ENCODE measurements at places on chromosomes 7 and 10. TPM values are rescaled to one million over a fixed set of nuclear protein-coding genes. Genes with fewer than 3 reads are reported as not detected.

DNA sequence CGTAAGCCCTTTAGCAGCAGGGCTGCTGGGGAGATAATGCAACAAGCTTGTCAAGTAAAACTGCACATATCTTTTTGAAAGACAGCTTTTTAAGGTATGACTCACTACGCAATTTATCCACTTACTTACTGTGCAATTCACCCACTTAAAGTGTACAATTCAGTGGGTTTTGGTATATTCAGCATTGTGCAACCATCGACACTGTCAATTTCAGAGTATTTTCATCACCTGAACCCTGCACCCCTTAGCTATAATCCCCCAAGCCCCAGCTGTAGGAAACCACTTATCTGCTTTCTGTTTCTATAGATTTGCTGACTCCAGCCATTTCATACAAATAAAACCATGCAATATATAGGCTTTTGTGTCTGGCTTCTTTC is 168.0 kb downstream of the PTPN20 start:
- peak; percentile 65 for DNase-seq

DNA sequence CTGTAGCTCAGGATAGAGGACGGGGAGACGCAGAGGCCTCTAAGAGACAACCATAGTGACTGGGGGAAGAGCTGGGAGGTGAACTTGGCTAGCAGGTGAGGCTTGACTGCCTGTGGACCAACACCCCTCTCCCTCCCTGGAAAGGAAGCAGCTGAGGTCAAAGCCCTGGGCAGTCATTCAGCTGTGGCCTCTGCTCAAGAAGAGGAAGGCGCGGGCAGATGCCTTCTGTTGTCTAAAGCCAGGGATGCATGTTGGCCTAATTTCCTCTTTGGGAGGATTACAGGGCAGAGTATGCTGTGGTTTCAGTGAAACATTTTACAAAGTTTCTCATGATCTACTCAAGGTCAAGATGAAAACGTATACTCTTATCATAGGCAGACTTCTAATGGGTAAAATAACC is 327.1 kb downstream of the PRPF18 start:
- DNase-seq, result no peak

GRCh38 chr10:75108684-75109458 is 2.6 kb upstream of the SAMD8 start:
- DNase-seq, result no peak

DNA sequence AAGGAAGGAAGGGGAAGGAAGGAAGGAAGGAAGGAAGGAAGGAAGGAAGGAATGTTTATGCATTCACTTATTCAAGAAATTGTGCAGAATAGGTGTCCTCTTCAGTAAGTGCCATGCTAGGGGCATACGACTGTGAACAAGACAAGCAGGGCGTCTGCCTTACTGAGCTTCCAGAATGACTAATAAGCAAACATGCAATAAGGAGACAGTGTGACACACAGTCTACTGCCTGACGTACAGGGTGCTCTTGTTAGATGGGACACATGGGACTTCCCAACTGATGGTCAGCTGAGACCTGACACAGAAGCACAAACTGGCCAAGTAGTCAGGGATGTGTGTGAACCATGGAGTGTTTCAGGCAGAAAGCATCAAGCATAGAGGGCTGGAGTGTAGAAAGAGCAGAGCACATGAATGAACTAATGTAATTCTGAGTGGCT is 18.2 kb downstream of the DNAJC12 start:
- peak; percentile 61 for DNase-seq

DNA sequence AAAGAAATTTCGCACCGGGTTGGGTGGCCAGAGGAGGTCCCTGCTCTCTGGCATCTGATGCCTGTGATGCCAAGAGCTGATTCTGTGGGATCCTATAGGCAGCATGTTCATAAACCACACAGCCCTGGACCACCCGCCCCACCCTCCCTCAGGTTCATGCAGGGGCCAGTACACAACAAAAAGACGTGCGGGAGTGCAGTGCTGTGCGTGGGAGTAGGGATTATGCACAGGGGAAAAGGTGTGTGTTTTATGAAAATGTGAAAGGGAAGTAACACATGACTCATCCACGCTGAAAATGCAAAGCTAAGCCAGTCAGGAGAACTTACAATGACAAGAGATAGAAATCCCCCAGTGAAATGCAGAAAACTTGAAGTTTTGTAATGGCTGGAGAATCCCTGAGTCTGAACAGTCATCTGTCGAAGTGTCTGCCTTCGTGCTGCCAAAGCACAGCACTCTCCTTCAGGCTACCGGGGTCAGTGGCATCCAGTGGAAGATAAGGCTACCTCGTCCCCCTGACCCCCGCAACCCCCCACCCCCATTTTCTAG is 1.1 kb downstream of the KIAA1217 start:
- peak; percentile 85 for DNase-seq

DNA sequence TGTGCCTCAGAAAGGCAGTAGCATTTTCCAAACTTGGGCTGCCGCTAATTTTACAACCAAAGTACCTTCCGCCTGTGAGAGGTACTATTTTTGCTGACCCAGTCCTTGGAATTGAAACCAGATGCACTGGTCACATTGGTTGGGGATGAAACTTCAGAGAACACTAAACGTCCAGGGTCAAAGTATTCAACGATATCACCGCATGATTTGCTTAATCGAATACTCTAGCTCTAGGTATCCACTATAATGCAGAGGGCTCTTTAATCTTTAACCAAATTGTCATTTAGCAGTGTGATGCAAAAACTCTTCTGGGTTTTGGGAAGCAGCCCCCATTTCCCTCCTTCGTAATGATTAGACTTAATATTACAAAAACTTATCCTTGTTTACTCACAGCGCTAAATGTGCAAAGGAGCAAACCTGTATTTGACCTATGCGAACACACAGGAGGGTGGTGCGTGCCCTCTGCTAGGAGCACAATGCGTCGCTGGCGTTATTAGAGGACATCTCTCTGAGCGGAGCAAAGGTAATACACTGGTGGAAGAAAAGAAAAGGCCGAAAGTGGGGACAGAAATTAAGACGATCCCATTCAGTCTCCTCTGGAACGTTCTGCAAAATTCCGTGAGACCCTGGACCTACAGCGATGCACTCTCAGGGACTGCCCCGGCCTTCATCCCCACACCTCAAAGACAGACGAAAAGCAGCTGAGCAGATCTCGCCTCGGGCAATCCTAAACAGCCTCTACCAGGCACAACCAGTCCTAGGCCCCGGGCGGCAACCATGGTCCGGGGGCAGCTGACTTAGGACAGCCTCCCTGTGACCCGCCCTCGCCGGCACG is 916 bp upstream of the EEPD1 start:
- no peak for DNase-seq

DNA sequence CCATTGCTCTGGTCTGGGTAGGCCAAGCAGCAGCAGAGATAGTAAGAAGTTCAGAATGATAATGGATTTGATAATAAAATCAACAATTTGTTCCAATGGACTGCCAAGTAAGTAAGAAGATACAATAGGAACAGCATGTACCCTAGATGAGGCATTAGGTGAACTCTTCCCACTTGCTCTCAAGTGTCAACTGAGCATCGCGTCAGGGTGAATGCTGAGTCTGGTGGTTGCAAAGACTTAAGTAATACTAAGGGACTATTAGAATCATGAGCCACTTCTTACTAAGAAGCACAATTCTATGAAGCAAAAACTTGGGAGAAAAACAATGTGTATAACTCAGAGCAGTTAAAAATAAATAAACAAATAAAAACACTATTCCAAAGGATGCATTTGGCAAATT is 54.5 kb downstream of the LRRN3 start:
- DNase-seq, result no peak

GRCh38 chr7:99141841-99142726 is 1.8 kb downstream of the SMURF1 start:
- peak; percentile 86 for DNase-seq

DNA sequence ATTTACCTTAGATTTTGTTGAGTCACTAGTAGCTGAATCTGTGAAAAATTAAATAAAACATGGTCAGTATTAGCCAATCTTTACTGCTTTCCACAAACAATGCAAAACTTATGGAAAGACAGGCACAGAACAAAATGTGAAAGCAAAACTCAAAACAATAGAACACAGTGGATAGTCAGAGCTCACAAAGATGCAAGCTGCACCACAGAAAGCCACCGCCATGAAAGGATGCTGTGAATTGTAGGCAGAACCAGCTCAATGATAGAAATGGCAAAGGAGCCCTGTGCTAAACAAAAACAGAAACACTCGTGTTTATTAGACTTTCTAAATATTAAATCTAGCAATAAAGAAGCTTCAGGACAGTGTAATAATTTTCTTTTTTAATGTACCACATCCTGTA is 134.4 kb downstream of the ARHGAP21 start:
- no peak for DNase-seq

- no peak for DNase-seq
Observed at GRCh38 chr7:14552060-14552459, 350.5 kb downstream of the DGKB start.

DNA sequence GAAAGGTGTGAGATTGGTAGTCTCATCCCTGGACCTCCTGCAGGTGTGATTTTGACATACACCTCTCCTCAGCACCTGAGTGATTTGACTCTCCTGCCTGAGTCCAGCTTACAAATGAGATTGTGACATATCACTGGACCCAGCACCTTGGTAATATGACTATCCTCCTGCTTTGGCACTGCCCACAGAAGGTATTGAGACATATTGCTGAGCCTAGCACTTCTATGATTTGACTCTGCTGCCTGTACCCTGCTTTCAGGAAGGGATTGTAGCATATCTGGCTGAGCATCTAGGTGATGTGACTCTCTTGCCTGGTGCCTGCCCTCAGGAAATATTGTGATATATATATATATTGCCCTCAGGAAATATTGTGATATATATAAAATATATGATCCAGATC is 43.5 kb upstream of the ZNF680 start:
- DNase-seq, result no peak

DNA sequence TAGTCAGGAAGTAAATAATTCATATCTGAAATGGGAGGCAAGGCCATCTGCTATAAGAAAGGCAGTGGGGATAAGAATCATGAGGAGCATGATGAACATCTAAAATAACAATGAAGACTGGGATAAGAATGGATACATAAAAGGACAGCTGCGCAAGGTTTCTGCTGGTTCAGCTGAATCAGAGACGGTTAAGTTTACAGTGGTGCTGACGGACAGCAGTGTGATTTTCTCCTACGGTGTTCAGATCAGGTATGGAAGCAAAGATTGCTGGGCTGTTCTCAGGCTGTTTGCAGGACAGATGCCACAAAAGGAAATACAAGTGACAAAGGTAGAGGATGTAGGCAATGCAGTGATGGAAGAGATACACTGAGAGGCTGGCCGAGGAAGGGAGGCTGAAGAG is 8.4 kb downstream of the CYCS start:
- no peak for DNase-seq

- peak; percentile 8 for DNase-seq
Observed at GRCh38 chr7:103499976-103500375, 54.0 kb upstream of the SLC26A5 start.

DNA sequence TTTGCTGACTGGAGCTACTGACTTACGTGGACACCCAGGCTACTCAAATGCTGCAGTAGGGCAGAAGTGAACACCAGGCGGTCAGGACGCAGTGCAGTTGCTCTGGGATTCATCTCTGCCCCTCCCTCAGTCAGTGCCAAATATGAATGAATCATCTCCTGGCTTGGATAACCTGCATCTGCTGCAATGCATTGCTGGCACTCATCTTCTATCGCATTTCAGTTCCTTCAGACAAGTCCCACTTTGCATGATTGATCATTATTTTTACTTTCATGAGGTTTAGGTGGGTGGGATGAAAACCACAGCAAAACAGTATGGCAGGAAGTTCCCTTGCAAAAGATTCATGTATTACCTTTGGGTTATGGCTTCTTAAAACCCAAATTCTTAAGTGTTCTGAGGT is 224.6 kb upstream of the NRP1 start:
- peak; percentile 98 for DNase-seq

Gene STEAP4
- total RNA-seq, result 0.99 TPM

Gene SCD
- total RNA-seq, result 367 TPM

Gene UPK3B
- total RNA-seq, result under 0.01 TPM

Gene PRKAR2B
- 12.6 TPM for total RNA-seq

Gene KBTBD2
- total RNA-seq, result 35.7 TPM

Gene CUTC
- 22.6 TPM for total RNA-seq

Gene TLL2
- 0.17 TPM for total RNA-seq

Gene SERPINE1
- total RNA-seq, result 167 TPM

Gene AS3MT
- total RNA-seq, result 8.1 TPM

Gene OR2F1
- not detected for total RNA-seq
